ENCODE measurements at places on chromosomes 1 and 21. TPM values are rescaled to one million over a fixed set of nuclear protein-coding genes. Genes with fewer than 3 reads are reported as not detected.

KCNA3 gene
- total RNA-seq = 3.1 TPM

SYT14 gene
- total RNA-seq = not detected

- no peaks in the 10 kb centered on the region for H3K36me3 ChIP-seq
- no peak overlapping the region for H3K4me3 ChIP-seq
- H3K4me1 ChIP-seq = no peaks in the 10 kb centered on the region
- no peak overlapping the region for H3K27ac ChIP-seq
- DNase-seq = no peak
Measured at GRCh38 chr21:14916676-14917141, 148.1 kb downstream of the NRIP1 start.

GRCh38 chr1:44790968-44791801, 3.2 kb upstream of the BEST4 start:
- peaks cover 6% of the 10 kb centered on the region for H3K4me1 ChIP-seq
- no peaks in the 10 kb centered on the region for H3K36me3 ChIP-seq
- H3K4me3 ChIP-seq = no peak overlapping the region

- H3K4me3 ChIP-seq = no peak overlapping the region
- H3K4me1 ChIP-seq = no peaks in the 10 kb centered on the region
- H3K27me3 ChIP-seq = no peaks in the 10 kb centered on the region
- no peak for DNase-seq
Measured at GRCh38 chr1:32863881-32864245, 6.8 kb downstream of the FNDC5 start.

DNA sequence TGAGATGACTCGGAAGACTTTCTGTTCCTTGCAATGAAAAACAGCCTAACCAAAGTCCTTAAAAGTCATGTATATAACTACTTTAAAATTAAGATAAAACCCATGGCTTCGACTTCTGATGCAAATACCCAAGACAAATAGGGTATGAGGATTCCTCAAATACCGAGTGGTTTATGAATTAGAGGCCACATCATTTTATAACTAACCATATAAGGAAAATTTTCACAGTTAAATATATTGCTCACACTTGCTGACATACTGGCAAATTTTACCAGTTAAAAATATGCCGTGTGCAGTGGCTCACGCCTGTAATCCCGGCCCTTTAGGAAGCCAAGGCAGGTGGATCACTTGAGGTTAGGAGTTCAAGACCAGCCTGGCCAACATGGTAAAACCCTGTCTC, 5.4 kb downstream of the RERE start:
- H3K27ac ChIP-seq = no peak overlapping the region
- no peaks in the 10 kb centered on the region for H3K4me1 ChIP-seq
- no peaks in the 10 kb centered on the region for H3K36me3 ChIP-seq
- no peaks in the 10 kb centered on the region for H3K27me3 ChIP-seq
